ENCODE measurements at places on chromosomes 13 and 19.

DNA sequence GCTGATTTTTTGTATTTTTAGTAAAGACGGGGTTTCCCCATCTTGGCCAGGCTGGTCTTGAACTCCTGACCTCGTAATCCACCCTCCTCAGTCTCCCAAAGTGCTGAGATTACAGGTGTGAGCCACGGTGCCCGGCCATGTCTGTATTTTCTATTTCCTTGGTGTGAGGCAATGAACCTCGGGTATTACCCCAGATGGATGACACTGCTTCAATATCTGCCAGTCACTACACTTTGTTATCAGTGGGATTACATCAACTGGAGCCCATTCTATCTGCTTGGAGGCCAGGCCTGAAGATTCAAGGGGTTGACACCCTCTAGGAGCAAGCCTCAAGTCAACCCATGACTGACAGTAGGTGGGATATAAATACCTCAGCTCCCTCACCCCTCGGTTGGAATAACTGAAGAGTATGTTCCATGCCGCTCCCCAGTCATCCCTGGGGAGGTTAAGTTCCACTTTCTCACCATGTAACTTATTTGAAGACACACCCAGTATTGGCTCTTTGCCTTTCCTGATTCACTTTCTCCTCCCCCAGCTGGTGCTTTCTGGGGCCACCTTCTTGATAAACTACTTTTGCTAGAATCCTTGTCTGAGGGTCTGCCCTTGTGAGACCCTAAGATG lies 992 bp upstream of the ADGRE1 start:
- DNase-seq, result no peak

GRCh38 chr19:18231775-18232174 lies 5.5 kb upstream of the PDE4C start:
- DNase-seq, result no peak

- DNase-seq, result no peak
These were observed 1.1 kb downstream of the KIR3DL2 start for GRCh38 chr19:54851353-54851752.

DNA sequence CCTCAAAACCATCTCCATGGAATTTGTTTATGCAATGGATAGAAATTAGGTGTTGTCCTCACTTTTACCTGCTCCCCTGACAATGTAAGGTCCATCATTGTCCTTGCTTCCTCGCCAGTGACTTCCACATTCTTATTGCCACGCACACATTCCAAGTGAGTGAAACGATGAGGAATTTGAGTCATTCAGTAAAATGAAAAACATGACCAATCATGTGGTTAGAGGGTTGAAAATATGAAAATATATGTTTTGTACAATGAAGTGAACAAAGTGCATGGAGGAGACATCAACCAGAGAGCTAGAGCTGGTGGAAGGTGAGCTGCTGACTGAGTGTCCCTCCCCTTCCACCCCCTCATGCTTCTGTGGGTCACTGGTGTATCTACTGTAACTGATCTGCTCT lies 91.7 kb downstream of the ATP8A2 start:
- no peak for DNase-seq

- DNase-seq, result no peak
These were observed 2.9 kb downstream of the C3 start for GRCh38 chr19:6717441-6717971.

DNA sequence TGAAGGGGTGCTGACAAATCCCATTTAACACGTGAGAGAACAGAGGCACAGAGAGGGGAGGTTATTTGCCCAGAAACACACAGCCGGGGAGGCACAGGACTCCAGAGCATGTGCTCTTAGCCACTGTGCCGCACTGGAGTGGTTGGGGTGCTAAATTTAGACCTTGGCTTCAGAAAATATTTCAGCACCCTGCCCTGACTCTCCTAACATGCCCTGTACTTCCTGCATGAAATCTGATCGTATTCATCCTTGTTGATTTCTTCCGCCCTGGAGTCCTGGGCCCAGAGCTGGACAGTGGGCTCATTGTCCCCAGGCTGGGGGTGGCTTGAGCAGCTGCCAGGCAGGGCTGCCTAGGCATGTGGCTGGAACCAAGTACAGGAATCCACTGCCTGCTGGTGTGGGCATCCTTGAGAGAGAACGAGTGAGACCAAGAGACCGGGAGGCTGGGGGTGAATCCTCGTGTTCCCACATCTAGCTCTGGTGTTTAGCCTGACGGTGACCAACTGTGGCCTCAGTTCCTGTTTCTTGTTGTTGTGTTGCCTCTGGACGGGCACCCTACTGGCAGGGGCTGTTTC lies 5.3 kb downstream of the SLC27A1 start:
- DNase-seq, result no peak

- peak; percentile 53 for DNase-seq
These were observed 277.3 kb downstream of the FOXO1 start for GRCh38 chr13:40389081-40389641.

DNA sequence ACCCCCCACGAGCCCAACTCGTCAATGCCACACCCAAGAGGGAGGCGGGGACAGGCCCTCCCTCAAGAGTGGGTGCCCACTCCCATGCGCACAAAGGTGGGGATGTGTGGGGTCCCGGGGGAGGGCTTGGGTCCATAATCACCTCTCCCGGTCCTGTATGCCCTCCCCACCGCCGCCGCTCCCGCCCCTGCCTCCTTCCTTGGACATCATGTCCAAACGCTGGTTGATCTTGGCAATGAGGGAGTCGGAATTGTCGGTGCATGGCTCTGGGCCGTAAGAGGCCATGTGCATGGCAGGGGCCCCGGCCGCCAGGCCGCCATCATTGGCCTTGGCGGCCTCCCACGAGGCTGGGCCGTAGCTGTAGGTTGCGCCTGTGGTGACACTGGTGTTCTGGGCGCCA lies 5.9 kb downstream of the AKAP8 start:
- no peak for DNase-seq

DNA sequence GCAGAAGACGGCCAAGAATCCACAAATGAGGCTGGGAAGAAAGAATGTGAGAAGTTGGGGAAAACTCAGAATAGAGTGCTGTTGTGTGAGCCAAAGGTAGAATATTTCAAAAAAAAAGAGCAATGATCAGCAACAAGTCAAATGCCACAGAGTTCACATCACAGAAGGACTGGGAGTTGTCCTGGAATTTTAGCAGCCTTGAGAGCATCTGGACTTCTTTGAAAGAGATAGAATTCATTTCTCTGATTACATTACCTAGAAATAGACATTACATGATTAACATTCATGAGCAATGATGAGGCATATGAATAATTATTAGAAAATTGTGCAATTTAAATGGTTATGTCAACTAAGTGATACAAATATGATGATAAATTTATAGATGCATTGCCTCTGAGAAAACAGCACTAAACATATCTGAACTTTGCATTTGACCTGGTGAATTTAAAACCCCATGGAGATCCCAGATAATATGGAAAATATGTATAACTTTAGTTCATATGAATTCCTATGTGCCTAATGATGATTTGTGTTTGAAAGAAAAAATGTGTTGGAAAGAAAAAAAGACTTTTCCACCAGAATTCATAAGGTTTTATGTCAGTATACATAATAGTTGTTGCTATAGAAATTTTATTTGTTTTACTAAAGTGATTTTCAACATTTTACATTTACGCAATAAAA lies 186.2 kb downstream of the POSTN start:
- no peak for DNase-seq

DNA sequence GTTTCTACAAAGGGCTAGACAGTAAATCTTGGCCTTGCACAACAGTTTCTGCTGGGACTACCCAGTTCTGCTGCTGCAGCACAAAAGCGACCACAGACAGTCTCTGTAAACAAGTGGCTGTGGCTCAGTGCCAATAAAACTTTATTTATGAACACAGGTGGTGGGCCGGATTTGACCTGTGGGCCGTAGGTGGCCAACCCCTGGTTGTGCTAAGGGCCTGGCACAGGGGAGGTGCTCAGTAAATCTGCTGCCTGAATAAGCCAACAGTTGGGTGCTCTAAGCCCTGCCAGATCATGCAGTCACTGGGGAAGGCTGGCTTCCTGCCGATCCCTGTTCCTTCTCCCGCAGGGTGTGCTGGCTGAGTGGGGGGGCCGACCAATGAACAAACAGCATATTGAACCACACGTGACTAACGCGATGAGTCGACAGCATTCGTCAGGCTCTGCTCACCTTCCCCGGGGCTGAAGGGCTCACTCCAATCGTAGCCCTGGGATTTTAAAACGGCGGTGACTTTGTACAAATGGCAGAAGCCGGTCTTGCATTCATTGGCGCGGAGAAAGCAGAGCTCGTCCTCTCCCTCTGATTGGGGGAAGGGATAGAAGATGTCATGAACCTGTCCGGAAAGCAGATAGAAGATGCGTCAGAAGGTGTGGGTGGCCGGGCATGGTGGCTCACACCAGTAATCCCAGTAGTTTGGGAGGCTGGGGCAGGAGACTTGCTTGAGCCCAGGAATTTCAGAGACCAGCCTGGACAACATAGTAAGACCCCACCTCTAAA lies 24.3 kb upstream of the MYDGF start:
- DNase-seq, result no peak

DNA sequence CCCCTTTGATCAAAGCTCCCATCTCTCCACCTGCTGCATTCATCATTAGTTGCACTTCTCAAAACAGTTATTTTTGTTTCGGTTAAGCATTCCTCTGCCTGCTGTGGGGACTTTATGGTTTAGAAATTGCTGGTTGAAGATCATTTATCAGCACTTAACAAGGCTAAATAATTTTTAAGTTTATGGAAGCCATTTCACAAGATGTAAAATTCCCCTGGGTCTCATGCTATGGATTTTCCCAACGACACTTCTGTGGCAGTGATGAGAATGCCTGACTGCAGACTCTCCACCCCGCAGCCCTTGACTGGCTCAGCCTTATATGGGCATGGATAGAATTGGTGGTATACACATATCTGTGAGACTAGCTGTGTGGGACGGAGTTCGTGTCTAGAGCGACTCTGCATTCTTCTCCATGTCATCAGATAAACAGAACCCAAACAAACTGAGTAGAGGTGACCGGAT lies 52.8 kb downstream of the COL4A2 start:
- DNase-seq, result no peak

All from activated T-cell treated with anti-CD3 and anti-CD28 coated beads, Interleukin-2, amount 50 U/mL, for 72 hours (primary cell).